ENCODE measurements at places on chromosomes 6 and 20.
A peak's percentile ranks its signal among the peaks of the same experiment; 100 is the strongest.

GRCh38 chr6:43738877-43739641 lies 31.0 kb upstream of the VEGFA start:
- DNase-seq = no peak

DNA sequence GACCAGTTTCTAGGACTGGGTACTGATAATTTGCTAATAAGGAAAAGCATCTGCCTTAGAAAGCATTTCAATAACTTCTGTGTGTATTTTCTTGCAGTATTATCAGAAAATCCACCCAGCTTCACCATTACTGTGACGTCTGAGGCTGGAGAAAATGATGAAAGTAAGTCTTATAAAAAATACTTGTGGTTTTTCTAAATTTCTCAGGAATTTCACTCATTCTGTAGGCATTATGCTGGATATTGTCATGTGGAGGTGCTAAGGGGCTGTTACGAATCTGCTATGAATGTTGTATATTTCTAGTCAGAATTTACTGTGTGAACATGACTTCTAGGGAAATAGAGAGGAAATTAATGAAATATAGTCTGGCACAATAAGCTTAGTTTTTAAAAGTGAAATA lies 8.9 kb downstream of the RWDD1 start:
- peak; percentile 40 for DNase-seq

DNA sequence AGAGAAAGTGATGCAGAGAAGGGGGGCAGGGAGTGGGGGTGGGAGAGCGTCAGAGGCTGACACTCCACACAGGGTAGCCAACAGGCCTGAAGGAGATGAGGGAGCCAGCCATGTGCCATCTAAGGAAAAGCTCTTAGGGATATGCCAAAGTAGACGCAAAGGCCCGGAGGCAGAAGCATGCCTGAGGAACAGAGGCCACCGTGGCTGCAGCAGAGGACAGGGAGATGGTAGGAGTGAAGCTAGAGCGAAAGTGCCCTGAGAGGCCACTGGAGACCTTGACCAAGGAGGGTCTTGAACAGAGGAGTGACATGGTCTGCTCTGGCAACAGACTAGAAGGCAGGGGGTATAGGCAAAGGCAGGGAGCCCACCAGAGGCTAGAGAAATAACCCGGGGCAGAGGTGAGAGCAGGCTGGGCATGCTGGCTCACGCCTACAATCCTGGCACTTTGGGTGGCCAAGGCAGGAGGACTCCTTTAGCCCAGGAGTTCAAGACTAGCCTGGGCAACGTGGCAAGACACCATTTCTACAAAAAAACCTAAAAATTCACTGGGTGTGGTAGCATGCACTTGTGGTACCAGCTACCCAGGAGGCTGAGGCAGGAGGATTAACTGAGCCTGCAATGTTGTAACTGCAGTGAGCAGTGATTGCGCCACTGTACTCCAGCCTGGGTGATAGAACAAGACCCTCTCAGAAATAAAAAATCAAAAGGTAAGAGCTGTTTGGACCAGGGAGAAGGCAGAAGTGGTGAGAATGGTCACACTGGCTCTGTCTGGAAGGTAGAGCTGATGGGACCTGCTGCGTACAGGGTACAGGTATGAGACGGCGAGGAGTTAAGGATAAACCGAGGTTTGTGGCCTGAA lies 6.3 kb downstream of the RRBP1 start:
- DNase-seq = no peak

DNA sequence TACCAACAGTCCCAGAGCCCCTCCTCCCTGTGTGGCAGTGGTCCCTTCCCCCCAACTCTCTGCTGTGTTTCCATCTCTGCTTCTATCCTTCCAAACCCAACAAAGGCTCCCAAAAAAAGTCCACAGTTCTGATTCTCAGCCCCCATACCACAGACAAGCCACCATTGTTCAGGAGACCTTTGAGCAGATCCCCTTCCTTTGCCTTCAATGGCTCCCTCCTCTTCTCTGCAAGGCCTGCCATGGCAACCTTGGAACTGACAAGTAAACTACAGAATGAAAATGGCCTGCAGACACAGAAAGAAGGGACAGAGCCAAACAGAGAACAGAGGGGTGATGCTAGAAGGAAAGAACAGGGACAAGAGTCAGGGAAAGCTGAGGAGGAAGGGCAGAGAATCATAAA lies 23.2 kb downstream of the OR2H2 start:
- DNase-seq = no peak
